ENCODE measurements at places on chromosomes 7 and 10. TPM values are rescaled to one million over a fixed set of nuclear protein-coding genes. Genes with fewer than 3 reads are reported as not detected.

The PRRT4 gene
- total RNA-seq: 0.69 TPM

DNA sequence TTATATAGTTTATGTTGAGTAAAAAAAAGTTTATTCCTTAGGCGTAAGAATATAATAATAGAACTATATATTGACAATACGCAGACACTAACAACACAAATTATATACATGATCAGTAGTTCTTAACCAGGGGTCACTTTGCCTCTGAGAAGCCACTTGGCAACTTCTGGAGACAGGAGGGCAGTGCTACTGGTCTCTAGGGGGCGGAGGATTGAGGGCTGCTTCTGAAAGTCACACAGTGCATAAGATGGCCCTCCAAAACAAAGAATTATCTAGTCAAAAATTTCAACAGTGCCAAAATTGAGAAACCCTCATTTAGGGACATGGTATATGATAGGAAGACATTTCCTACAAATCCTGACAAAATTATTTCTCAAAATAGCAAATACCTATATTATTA is 77.1 kb downstream of the THSD7A start:
- no peak for DNase-seq

The LRRC61 gene
- 15.1 TPM for total RNA-seq

DNA sequence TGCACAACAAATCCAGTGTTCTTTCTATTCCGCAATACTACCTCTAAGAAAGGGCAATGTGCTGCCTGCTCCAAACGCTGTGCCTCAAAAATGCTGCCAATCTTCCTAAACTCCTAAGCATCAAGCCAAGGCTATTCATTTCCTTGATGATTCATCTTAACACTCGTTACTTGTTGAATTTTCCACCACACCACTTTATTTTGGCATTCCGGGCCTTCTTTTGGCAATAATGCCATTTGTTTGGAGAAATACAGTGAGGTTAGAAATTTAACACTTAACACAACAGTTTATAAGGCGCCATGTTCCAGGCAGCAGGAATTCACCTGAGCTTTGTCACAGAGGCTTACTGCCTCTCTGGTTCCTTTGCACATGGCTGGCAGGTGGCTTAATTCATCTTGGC is 82.6 kb upstream of the ABCB5 start:
- DNase-seq: peak; percentile 57
